Naive thymus-derived CD4-positive, alpha-beta T cell (primary cell): ENCODE measurements at places on chromosomes 5 and 9. TPM values are rescaled to one million over a fixed set of nuclear protein-coding genes. Genes with fewer than 3 reads are reported as not detected.

The ROR2 gene
- not detected for total RNA-seq

GRCh38 chr9:3962971-3963642 is 336.8 kb downstream of the GLIS3 start:
- no peak overlapping the region for H3K4me3 ChIP-seq
- no peaks in the 10 kb centered on the region for H3K4me1 ChIP-seq
- H3K27me3 ChIP-seq: no peaks in the 10 kb centered on the region
- DNase-seq: no peak
- no peak overlapping the region for H3K27ac ChIP-seq
- H3K36me3 ChIP-seq: no peaks in the 10 kb centered on the region

- H3K27me3 ChIP-seq: no peaks in the 10 kb centered on the region
- no peak for DNase-seq
- peak overlapping the region; percentile 5 for H3K27ac ChIP-seq
- no peaks in the 10 kb centered on the region for H3K36me3 ChIP-seq
- H3K4me3 ChIP-seq: peak overlapping the region; percentile 2
Observed at GRCh38 chr9:131677444-131678180, 62.3 kb downstream of the RAPGEF1 start.

The CDH6 gene
- total RNA-seq: not detected

GRCh38 chr5:17228821-17229291 is 11.4 kb downstream of the BASP1 start:
- no peak overlapping the region for H3K4me3 ChIP-seq
- no peak overlapping the region for H3K27ac ChIP-seq
- DNase-seq: no peak
- no peaks in the 10 kb centered on the region for H3K27me3 ChIP-seq
- H3K36me3 ChIP-seq: no peaks in the 10 kb centered on the region

The ARID3C gene
- not detected for total RNA-seq

The SERF1A gene
- total RNA-seq: 16.0 TPM

The FBXW11 gene
- total RNA-seq: 39.8 TPM

DNA sequence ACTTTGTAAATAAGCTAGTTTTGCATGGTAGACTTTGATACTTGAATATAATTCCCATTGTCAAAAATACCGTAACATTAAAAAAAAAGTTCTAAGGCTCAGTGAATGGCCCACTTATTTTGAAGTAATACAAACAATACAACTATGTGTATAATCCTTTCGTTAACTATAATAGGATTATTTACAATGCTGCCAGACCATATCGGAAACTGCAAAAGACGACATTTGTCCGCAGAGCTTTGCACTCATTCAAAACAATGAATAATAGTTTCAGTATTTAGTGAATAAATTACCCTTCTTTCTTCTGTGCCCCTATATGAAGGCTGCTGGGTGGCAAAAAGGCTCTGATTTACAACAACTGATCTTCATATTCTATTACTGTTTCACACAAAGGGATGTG is 121.8 kb downstream of the DROSHA start:
- DNase-seq: no peak
- no peak overlapping the region for H3K27ac ChIP-seq
- H3K27me3 ChIP-seq: no peaks in the 10 kb centered on the region
- H3K36me3 ChIP-seq: peaks cover 51% of the 10 kb centered on the region
- H3K4me3 ChIP-seq: no peak overlapping the region

GRCh38 chr5:52748590-52748989 is 39.1 kb upstream of the ITGA1 start:
- H3K27ac ChIP-seq: no peak overlapping the region
- peaks cover 13% of the 10 kb centered on the region for H3K4me1 ChIP-seq
- DNase-seq: no peak

- no peaks in the 10 kb centered on the region for H3K36me3 ChIP-seq
- DNase-seq: no peak
- H3K4me1 ChIP-seq: no peaks in the 10 kb centered on the region
- H3K27ac ChIP-seq: no peak overlapping the region
- no peak overlapping the region for H3K4me3 ChIP-seq
- no peaks in the 10 kb centered on the region for H3K27me3 ChIP-seq
Observed at GRCh38 chr5:151007430-151008209, 12.8 kb upstream of the GPX3 start.

The EIF4E1B gene
- not detected for total RNA-seq

GRCh38 chr5:97606531-97606930 is 423.5 kb upstream of the RIOK2 start:
- H3K27ac ChIP-seq: no peak overlapping the region
- no peaks in the 10 kb centered on the region for H3K27me3 ChIP-seq
- no peaks in the 10 kb centered on the region for H3K36me3 ChIP-seq
- no peaks in the 10 kb centered on the region for H3K4me1 ChIP-seq

DNA sequence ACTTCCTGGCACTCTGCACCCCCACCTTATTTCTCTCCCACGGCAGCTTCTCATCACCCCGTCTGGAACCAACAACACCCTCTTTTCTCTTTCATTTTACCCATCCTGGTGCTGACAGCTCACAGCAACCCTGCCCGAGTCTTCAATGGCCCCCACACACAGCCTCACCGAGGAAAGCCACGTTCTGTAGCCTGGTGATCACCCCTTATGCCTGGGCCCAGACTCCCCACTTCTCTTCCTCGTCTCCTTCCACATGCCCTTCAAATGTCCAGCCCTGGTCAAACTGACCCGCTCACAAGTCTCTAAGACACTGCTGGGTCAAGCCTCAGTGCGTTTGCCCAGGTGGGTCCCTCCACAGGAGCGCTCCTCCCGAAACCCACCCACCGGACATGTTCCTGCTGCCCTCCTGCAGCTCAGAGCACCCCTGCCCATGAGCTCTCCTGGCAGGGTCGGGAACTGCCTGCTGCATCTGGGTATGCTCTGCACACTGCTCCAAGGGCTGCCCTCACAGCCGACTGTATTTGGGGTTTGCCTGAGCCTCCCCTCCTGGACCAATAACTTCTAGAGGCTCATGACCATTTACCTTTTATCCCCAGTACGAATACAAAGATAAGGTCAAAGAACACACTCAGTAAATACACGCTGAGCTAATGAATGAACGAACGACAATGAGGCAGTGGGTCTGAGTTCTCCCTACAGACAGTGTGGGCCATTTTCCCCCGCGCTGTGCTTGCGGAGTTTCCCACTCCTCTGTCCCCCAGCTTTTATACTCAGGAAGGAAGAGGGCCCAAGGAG is 154.7 kb upstream of the PHYKPL start:
- DNase-seq: no peak
- no peak overlapping the region for H3K27ac ChIP-seq
- H3K4me1 ChIP-seq: no peaks in the 10 kb centered on the region
- H3K27me3 ChIP-seq: no peaks in the 10 kb centered on the region

The UAP1L1 gene
- total RNA-seq: 14.9 TPM

DNA sequence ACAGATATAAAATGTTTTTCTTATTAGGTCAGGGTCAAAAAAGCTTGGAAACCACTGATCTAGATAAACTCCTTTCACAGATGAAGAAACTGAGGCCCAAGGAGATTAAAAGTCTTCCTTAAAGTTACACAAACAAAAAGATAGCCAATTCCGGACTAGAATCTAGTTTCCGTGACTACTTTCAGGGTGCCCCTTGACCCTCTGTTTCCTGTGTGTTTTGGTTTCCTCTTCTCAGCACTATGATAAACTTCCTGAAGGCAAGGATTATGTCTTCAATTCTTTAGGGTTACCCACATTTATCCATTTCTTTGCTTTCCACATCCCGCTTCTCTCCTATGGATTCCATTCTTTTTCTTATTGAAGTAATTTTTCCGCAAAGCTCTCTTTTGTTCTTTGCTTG is 83.1 kb downstream of the ADAMTS12 start:
- no peaks in the 10 kb centered on the region for H3K4me1 ChIP-seq
- no peak for DNase-seq
- no peak overlapping the region for H3K27ac ChIP-seq
- H3K36me3 ChIP-seq: no peaks in the 10 kb centered on the region

GRCh38 chr9:132019702-132020101 is 60.0 kb downstream of the MED27 start:
- H3K4me3 ChIP-seq: no peak overlapping the region
- H3K4me1 ChIP-seq: no peaks in the 10 kb centered on the region
- no peak for DNase-seq
- no peaks in the 10 kb centered on the region for H3K27me3 ChIP-seq
- H3K27ac ChIP-seq: no peak overlapping the region

The AMBP gene
- total RNA-seq: not detected in 2 replicates

DNA sequence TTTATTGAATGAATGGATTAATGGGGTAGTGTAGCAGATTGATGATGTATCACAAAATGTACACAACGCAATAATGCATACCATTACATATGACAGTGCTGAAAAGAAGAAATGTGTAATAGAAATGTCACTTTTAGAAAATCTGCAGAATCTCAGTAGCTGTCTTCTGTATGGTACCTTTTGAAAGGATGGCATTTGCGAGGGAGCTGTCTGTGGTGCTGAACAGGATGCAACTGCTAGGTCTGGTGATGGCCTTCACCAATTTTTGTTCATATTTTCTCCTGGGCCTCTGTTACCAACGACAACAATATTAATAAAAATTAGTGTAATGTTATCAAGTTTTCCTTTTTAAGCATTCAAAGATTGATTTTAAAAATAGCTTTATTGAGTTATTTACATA is 36.2 kb upstream of the OTULIN start:
- H3K36me3 ChIP-seq: no peaks in the 10 kb centered on the region
- H3K27me3 ChIP-seq: no peaks in the 10 kb centered on the region
- no peaks in the 10 kb centered on the region for H3K4me1 ChIP-seq

GRCh38 chr9:5870691-5871090 is 20.0 kb upstream of the MLANA start:
- DNase-seq: no peak
- H3K4me1 ChIP-seq: no peaks in the 10 kb centered on the region
- H3K27me3 ChIP-seq: no peaks in the 10 kb centered on the region
- no peak overlapping the region for H3K27ac ChIP-seq

GRCh38 chr9:71581101-71581500 is 187.2 kb downstream of the CEMIP2 start:
- no peaks in the 10 kb centered on the region for H3K36me3 ChIP-seq
- H3K27me3 ChIP-seq: no peaks in the 10 kb centered on the region
- no peak overlapping the region for H3K4me3 ChIP-seq
- no peak for DNase-seq
- H3K4me1 ChIP-seq: no peaks in the 10 kb centered on the region

The SLC46A2 gene
- total RNA-seq: 4.1 TPM

The SV2C gene
- total RNA-seq: not detected

The DIRAS2 gene
- total RNA-seq: not detected

DNA sequence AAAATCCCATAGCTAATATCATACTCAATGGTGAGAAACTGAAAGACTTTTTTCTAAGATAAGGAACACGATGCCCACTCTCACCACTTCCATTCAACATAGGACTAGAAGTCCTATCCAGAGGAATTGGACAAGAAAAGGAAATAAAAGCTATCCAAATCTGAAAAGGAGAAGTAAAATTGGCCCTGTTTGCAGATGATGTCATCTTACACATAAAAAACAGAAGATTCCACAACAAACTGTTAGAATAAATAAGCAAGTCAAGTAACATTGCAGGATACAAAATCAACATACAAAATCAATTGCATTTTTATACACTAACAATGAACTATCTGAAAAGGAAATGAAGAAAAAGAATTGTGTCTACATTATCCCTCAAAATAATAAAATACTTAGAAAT is 308.0 kb downstream of the MCTP1 start:
- no peak overlapping the region for H3K27ac ChIP-seq
- no peaks in the 10 kb centered on the region for H3K36me3 ChIP-seq
- H3K27me3 ChIP-seq: no peaks in the 10 kb centered on the region
- no peak overlapping the region for H3K4me3 ChIP-seq

The FASTKD3 gene
- total RNA-seq: 15.3 and 16.6 TPM in 2 replicates

The ECSCR gene
- total RNA-seq: 0.51 and 0.73 TPM in 2 replicates

The GPRIN1 gene
- not detected for total RNA-seq

GRCh38 chr9:106874652-106875051 is 11.7 kb downstream of the ZNF462 start:
- no peak overlapping the region for H3K4me3 ChIP-seq
- no peak overlapping the region for H3K27ac ChIP-seq
- no peaks in the 10 kb centered on the region for H3K27me3 ChIP-seq
- H3K36me3 ChIP-seq: no peaks in the 10 kb centered on the region
- no peaks in the 10 kb centered on the region for H3K4me1 ChIP-seq

GRCh38 chr5:717143-717542 is 24.0 kb upstream of the TPPP start:
- no peak overlapping the region for H3K4me3 ChIP-seq
- no peaks in the 10 kb centered on the region for H3K4me1 ChIP-seq
- no peaks in the 10 kb centered on the region for H3K27me3 ChIP-seq
- H3K27ac ChIP-seq: no peak overlapping the region
- DNase-seq: no peak
- H3K36me3 ChIP-seq: no peaks in the 10 kb centered on the region

DNA sequence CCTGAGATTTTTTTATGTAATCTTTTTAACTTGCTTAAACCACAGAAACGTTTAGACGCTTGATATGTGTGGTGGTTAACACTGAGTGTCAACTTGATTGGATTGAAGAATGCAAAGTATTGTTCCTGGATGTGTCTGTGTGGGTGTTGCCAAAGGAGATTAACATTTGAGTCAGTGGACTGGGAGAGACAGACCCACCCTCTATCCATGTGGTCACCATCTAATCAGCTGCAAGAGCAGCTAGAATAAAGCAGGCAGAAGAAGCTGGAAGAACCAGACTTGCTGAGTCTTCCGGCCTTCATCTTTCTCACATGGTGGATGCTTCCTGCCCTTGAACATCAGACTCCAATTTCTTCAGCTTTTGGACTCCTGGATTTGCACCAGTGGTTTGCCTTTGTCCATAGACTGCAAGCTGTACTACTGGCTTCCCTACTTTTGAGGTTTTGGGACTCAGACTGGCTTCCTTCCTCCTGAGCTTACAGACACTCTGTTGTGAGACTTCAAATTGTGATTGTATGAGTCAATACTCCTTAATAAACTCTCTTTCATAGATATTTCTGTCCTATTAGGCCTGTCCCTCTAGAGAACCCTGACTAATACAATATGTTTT is 816.0 kb upstream of the CDH9 start:
- H3K27me3 ChIP-seq: no peaks in the 10 kb centered on the region
- H3K4me1 ChIP-seq: no peaks in the 10 kb centered on the region
- no peak for DNase-seq
- no peaks in the 10 kb centered on the region for H3K36me3 ChIP-seq
- no peak overlapping the region for H3K4me3 ChIP-seq

The VLDLR gene
- total RNA-seq: not detected

DNA sequence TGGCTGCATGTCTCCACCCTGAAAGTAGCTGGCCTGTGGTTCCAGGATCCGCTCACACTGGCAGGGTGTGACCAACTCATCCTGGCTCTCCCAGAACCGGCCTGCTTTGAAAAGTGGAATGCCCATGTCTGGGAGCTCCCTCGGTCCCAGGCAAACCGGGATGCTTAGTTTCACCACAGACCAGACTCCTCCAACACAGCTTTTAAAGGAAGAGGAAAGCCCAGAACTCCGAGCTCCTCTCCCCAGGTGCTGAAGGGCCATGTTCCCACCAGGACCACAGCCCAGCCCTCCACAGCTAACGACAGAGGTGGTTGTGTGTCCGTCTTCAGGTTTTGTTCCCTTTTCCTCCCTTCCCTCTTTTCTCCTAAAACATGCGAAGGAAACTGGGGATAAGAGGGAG is 38.0 kb downstream of the GTF3C4 start:
- H3K27ac ChIP-seq: no peak overlapping the region
- H3K4me3 ChIP-seq: no peak overlapping the region
- no peak for DNase-seq
- no peaks in the 10 kb centered on the region for H3K36me3 ChIP-seq

- H3K4me1 ChIP-seq: no peaks in the 10 kb centered on the region
- no peaks in the 10 kb centered on the region for H3K36me3 ChIP-seq
Observed at GRCh38 chr5:111159845-111160244, 64.3 kb upstream of the CAMK4 start.

- H3K27ac ChIP-seq: no peak overlapping the region
- H3K27me3 ChIP-seq: no peaks in the 10 kb centered on the region
- H3K4me1 ChIP-seq: peaks cover 25% of the 10 kb centered on the region
- peaks cover 4% of the 10 kb centered on the region for H3K36me3 ChIP-seq
- DNase-seq: no peak
Observed at GRCh38 chr9:98094851-98095250, 24.2 kb downstream of the TRIM14 start.
